Frontal cortex (tissue), 4 donors: ENCODE measurements at places on chromosomes 12 and 14. TPM values are rescaled to one million over a fixed set of nuclear protein-coding genes. Genes with fewer than 3 reads are reported as not detected.

TMEM132C gene
- total RNA-seq = 4.1 TPM

HPD gene
- total RNA-seq = not detected

MANSC1 gene
- total RNA-seq = 2.4 TPM

DAO gene
- not detected for total RNA-seq

CCDC197 gene
- total RNA-seq = not detected

POTEM gene
- total RNA-seq = not detected

FOXN4 gene
- total RNA-seq = under 0.01 TPM

RFLNA gene
- 7.7 TPM for total RNA-seq

NEUROD4 gene
- total RNA-seq = 2.9 TPM

TWF1 gene
- 187 TPM for total RNA-seq

FGF6 gene
- not detected for total RNA-seq

SLCO1B1 gene
- not detected for total RNA-seq

DPPA3 gene
- not detected for total RNA-seq

CFAP73 gene
- total RNA-seq = not detected

DNA sequence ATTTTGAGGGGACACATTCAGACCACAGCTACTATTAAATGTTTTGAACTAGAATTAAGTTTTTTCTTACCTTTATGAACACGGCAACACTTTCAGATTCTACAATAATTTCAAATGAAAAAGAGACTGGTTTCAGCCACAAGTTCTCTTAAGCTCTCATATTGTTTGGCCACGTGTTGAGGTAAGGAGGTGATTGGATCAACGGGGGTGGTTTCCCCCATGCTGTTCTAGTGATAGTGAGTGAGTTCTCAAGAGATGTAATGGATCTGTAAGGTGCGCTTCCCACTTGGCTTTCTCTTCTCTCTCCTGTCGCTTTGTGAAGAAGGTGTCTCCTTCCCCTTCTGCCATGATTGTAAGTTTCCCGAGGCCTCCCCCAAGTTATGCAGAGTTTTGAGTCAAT, 48.9 kb upstream of the DYRK2 start:
- DNase-seq = no peak

DNA sequence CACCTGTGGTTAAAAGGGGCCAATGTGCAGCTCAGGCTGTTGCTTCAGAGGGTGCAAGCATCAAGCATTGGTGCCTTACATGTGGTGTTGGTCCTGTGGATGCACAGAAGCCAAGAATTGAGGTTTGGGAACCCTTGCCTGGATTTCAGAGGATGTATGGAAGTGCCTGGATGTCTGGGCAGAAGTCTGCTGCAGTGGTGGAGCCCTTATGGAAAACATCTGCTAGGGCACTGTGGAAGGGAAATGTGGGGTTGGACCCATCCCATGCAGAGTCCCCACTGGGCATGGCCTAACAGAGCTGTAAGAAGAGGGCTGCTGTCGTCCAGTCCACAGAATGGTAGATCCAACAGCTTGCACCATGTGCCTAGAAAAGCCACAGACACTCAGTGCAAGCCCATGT, 36.6 kb downstream of the PCNX1 start:
- no peak for DNase-seq

DNA sequence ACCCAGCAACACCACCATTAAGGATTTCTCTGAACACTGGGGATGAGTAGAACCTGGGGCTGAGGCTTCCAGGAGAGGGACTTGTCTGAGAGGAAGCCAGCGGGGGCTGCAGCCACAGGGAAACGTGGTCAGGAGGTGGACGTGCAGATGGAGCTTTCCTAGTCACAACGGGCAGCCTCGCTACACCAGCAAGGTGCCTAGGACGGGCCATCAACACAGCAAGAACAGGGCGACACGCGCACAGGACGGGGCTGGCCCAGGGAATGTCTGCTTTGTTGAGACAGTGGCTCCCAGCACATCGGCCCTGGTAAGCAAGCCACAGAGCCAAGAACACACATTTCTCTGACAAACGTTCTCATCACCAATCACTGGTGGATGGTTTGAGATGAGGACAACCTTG, 25.3 kb downstream of the ANKLE2 start:
- no peak for DNase-seq

DNA sequence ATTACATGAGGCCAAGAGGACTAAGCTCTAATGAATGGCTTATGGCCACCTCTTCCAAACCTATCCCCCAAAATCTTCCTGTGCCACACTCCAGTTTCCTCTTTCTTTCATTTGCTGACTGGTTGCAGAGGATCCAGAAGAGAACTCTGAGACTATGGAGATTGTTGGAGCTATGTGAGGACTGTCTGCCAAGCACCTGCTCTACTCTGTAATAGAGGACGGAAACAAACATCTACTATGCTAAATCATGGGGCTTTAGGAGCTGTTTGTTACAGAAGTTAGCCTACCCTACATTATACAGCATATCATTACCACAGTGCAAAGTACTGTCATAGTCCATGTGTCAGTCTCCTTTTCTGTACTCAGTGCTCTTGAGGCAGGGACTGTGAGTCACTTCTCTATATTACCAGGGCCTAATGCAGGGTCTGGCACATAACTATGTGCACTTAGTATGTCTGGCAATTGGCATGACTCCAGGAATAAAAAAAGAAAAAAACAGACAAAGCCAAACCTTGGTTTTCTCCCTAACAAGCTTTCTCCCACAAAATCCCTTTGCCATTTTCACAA, 95.1 kb downstream of the RPAP3 start:
- DNase-seq = no peak

DNA sequence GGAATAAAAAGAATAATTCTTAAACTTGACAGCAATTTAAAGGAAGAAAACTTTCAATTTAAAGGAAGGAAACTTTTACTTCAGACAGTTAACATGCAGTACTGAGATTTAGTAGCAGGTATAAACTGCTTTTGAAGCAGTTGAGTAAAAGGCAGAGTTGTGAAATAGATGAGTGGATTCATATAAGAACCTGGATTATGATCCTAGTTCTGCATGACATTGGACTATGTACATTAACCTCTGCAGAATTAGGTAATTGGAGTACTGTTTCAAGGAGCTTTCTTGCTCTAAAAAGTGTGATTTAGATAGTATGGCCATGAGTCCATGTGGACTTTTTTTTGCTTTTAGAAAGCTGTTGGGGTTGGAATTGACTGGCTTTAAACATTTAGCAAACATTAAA, 29.7 kb downstream of the ATP2A2 start:
- DNase-seq = no peak

GRCh38 chr12:26276709-26277108, 81.3 kb downstream of the SSPN start:
- DNase-seq = no peak

- no peak for DNase-seq
Observed at GRCh38 chr12:109222496-109222895, 86.6 kb downstream of the FOXN4 start.

DNA sequence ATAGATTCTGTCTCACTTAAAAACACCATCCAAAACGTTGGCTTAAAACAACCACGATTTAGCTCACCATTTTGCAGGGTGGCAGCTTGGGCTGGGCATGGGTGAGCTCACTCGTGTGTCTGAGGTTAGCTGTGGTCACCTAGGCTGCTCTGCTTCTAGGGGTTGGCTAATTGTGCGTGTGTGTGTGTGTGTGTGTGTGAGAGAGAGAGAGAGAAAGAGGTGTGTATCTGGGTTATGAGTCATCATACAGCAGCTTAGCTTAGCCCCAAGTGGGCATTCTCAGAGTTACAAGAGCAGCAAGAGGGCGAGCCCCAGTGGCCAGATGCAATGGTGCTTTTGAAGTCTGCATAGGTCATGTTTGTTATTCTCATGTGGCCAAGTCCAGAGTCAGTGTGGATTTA, 6.0 kb downstream of the FBXW8 start:
- no peak for DNase-seq

DNA sequence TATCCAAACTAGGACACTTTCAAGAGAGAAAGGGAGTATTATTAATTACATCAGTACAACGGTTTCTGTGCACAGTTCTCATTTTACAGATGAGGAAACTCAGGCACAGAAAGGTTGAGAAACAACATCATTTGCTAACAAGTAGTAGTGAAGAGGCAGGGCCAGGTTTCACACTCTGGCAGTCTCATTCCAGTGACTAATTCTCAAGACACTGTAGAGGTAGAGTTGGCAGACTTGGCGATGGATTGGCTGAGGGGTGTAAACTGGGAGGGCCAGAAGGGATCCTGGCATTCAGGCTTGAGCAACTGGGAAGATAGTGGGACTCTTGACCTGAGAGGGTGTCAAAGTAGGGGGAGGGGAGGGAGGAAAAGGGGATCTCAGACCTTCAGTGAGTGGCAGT, 73.8 kb upstream of the BDKRB2 start:
- no peak for DNase-seq

GRCh38 chr14:106039400-106039799, 513.0 kb downstream of the TMEM121 start:
- DNase-seq = no peak

GRCh38 chr14:51081712-51082111, 13.2 kb downstream of the TRIM9 start:
- no peak for DNase-seq

- no peak for DNase-seq
Observed at GRCh38 chr12:131510431-131510830, 200.5 kb upstream of the SFSWAP start.

DNA sequence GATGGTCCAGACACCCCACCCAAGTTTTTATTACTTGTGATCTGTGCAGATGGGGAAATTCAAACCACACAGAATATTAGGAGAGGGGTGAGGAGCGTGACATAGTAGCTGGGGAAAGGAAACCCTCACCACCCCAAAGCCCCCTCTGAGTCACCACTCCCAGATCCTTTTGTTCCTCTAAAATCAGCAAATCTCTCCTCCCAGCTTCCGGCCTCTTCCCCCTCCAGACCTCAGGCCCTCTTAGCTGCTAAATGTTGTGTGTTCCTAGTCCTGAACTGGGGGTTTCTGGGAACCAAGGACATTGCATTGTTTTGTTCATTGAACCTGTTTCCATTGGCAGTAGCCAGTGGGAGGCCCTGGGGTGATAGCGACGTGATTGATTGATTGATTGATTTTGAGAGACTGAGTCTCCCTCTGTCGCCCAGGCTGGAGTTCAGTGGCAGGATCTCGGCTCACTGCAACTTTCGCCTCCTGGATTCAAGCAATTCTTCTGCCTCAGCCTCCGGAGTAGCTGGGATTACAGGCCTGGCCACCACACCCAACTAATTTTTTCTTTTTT, 5.9 kb upstream of the ORAI1 start:
- no peak for DNase-seq

- no peak for DNase-seq
Observed at GRCh38 chr12:5898874-5899273, 46.2 kb downstream of the ANO2 start.

GRCh38 chr14:49641697-49642129, 6.7 kb upstream of the DNAAF2 start:
- no peak for DNase-seq

GRCh38 chr14:53064475-53064874, 88.6 kb downstream of the DDHD1 start:
- no peak for DNase-seq

DNA sequence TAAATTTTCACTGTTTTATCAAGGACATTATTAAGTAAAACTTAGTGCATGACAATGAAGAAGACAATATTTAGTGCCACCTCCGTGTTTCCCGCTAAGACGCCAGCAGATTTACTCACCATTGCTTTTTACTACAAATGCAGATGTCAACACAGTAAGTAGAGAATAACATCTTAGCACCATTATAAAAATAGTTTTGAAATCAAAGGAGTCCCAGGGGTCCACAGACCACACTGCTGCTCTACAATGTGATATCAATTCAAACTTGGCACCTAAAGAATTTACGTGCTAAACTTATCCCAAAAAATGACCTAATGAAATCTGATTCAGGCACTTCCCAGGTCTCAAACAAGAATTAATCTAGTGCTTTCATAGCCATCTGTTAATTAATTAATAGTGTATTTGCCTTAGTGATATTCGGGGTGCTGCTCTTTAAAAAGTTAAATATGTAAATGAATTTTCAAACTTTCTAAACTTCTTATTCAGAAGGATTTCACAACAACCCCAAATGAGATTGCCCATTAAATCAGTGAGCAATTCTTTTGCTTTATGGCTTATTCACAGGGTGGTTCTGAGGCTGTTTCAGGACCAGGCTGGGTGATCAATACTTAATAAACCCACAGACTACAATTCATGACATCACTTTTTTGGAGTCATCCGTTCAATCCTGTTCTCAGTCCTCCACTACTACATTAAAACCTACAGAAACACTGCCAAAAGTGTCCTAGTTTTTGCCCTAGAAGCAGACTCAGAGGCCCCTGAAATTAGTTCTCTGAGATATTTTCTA, 161.3 kb upstream of the LMNTD1 start:
- no peak for DNase-seq

GRCh38 chr12:41120211-41120610, 67.9 kb upstream of the PDZRN4 start:
- DNase-seq = no peak

GRCh38 chr14:63952933-63953437, 100.2 kb downstream of the SYNE2 start:
- DNase-seq = no peak

- no peak for DNase-seq
Observed at GRCh38 chr14:101027291-101027690, 123.8 kb upstream of the RTL1 start.

DNA sequence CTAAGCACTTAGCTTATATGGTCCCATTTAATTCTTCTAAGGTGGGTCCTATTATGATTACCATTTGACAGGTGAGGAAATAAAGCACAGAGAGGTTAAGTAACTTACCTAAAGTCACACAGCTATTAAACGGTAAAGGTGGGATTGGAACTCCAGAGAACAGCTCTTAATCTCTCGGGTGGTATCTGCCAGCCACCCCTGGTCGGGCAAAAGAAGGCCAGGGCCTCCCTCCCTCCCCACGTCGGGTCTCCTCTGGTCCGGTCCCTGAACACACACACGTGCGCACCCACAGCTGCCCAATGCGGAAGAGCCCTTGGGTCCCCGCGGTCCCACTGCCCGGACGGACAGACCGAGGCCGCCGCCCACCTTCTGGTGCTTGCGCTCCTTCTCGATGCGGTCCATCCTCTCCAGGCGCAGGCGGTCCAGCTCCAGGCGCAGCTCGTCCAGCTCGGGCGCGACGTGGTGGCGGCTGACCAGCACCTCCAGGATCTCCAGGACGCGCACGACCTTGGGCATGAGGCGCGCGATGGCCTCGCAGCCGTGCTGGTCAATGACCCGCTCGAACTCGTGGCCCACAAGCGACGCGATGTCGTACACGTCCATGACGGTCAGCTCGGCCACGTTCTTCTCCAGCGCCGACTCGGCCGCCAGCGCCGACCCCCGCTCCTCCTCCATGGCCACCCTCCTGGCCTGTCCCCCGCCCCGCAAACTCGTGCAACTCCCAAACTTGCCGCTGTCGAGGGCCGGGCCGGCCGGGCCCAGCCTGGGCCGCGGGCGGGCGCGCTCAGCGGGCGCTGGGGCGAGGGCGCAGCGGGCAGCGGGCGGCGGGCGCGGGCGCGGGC, 490 bp downstream of the RILPL1 start:
- DNase-seq = peak; percentile 54

GRCh38 chr14:78501909-78502308, 331.7 kb downstream of the NRXN3 start:
- DNase-seq = no peak
